ENCODE measurements at places on chromosomes 13 and 19.

GRCh38 chr13:39036212-39036611 is 1.7 kb downstream of the PROSER1 start:
- no peak for DNase-seq

DNA sequence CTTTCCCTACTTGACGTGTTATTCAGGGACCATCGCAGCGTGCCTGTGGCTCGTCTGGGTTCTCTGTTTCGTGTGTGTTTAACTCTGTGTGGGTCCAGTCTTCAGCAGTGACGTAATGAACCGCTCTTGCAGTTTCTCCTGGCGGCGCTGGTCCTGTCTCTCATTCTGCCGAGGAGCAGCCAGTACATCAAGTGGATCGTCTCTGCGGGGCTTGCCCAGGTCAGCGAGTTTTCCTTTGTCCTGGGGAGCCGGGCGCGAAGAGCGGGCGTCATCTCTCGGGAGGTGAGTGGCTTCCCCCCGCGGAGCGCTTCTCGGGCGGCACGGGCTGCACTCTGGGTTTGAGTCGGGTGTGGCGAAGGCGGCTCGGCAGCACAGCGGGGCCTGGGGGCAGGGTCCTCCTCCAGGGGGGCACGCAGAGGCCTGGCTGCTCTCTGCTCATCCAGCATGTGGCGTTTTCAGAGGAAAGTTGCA is 36.3 kb upstream of the TFDP1 start:
- DNase-seq, result no peak

GRCh38 chr13:62781866-62782265 is 1366.2 kb upstream of the PCDH20 start:
- no peak for DNase-seq

- DNase-seq, result no peak
These were observed 8.9 kb downstream of the ZC3H4 start for GRCh38 chr19:47104680-47105079.

GRCh38 chr19:51754109-51754508 is 2.4 kb upstream of the FPR1 start:
- DNase-seq, result no peak

DNA sequence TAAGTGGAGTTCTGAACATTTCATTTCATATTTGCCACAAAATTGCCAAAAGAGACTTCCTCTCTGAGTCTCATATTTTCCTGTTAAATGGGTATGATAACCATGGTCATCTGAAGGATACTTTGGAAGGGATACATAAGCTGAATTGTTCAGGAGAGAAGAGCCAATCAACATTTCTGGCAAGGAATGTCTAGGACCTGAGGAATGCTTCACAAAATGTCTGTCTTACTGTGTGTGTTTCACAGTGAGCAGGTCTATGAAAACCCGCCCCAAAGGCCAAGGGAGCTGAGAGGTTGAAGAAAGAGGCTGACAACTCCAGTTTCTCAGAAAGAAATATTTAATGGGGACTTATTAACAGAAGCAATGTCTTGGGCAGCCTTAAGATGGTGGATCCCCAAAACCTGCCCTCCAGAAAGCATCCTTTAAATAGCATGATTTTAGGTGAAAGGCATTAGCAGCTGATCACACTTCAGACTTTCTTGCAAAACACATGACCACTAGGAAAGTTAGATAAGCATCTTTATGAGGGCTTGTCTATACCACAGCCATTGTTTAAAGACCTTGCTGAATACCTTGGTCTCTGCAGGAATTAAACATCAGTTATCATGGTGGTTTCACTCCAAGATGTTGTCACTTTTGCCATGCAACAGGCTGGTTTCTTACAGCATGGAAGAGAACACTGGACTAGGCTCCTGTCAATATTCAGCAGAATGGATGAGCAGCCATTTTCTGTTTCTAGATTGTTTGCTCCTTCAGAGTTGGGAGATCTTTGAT is 78.9 kb downstream of the TNFSF11 start:
- DNase-seq, result no peak

DNA sequence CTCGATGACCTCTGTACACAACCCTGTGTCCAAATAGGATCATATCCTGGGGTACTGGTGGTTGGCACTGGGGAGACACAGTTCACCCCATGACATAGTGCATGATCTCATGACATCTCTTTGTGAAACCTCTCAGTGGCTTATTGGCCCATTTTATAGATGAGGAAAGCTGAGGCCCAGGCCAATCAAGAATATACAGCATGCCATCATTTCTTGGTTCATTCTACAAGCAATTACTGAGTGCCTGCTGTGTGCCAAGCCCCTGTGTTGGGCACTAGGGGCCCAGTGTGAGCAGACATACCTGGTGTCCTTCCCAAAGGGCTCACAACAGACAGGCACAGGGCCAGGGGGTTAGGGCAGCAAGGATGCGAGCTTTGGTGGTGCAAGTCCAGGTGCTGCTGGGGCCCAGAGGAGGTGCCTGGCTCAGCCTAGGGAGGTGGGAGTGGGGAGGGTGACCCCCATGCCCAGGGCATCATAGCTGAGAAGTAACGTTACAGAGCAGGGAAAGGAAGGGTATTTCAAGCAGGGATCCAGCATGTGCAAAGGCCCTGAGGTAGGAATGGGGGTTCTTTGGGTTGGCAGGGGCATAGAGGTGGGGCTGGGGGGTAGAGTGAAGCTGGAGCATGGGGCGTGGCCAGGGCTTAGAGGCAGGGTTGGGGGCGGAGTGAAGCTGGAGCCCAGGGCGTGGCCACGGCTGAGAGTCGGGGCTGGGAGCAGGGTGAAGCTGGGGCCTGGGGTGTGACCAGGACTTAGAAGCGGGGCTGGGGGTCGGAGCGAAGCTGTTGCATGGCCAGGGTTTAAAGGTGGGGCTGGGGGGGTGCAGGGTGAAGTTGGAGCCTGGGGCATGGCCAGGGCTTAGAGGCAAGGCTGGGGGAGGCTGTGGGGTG is 20.7 kb downstream of the COLGALT1 start:
- no peak for DNase-seq

DNA sequence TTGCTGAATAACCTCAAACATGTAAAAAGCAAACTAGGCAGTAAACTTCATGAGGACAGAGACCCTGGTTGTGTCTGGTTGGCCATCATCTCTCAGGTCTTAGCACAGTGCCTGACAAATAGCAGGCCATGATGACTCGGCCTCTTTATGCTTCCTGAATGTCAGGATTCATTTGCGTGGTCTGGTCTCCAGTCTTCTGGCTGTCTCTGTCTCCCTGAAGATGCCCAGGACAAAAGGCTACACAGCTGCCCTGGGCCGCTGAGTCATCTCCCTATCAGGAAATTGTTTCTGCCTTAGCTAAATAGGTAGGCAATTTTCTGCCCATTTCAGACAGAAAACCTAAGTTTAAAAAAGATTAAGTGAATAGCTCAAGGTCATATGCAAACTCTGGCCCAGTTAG is 84.1 kb upstream of the FNDC3A start:
- no peak for DNase-seq

- DNase-seq, result no peak
These were observed 67.2 kb downstream of the HSPH1 start for GRCh38 chr13:31094331-31095015.

GRCh38 chr13:24459234-24459633 is 53.3 kb downstream of the PARP4 start:
- DNase-seq, result no peak

- no peak for DNase-seq
These were observed 122.3 kb downstream of the SLC7A1 start for GRCh38 chr13:29473166-29473565.

Measured in CD4-positive, alpha-beta T cell treated with Interferon gamma for 1 hour (primary cell).